ENCODE measurements at places on chromosomes 1 and 21.

GRCh38 chr1:117161887-117162286 lies 40.3 kb upstream of the TRIM45 start:
- DNase-seq = no peak

DNA sequence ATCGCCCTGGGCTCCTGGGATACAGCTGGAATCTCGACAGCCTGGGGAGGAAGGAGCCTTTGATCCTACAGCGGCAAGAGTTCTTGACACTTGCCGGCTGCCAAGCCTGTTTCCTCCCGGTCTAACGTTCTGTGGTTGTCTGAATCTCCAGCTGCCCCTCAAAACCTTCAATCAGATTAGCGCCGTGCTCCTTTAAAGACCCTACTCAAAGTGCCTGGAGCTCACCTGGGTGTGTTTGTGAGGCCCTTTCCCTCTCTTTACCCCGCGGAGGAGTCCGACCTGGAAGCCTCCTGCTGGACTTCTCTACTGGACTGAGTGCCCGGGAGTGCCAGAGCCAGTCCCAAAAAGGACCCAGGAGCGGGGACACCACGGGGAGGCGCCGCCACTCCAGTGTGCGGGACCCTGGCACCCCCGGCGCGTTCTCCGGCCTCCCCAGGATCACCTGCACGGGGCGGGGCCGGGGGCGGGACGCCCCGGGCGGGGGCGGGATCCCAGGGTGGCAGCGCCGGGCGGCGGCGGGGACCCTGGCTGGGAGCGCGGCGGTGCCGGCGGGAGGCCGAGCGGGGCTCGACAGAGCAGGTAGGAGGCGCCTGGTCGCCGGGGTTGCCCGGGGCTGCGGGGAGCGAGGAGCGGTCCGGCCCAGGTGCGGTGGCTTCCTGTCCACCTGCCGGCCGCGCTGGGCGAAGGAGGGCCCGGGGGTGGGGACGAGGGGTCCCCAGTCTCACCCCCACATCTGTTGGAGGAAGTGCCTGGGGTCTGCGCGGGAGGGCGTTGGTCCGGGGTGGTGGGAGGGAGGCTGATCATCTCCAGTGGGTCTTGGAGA lies at the start of gene NCMAP:
NCMAP (plus strand) TSS at position 497 of the 823 bp plus-strand sequence. CDS start 39,344 bp downstream, outside the sequence.
- DNase-seq = no peak

- DNase-seq = no peak
Observed at GRCh38 chr1:43973981-43974442, 748 bp upstream of the ATP6V0B start.

DNA sequence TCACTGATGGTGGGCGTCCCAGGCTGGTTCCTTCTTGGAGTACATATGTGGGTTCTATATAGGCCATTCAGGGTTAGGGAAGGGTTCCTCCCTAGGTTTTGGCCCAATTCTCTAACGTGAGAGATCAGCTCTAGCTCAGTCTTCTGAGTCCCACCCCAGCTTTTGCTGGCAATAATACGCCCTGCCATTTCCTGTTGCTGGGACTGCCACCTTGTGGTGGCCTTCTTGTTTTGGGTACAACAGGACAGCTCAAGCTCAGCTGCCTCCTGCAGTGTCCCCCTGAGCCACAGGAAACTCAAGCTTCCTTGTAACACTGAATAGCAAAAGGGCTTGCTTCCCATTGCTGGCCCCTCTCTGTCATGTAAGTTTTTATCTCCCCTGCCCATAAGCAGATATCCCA lies 77.8 kb downstream of the BACH1 start:
- no peak for DNase-seq

GRCh38 chr1:169109561-169110134 lies 3.2 kb downstream of the ATP1B1 start:
- no peak for DNase-seq

GRCh38 chr21:15831497-15831896 lies 101.7 kb downstream of the USP25 start:
- DNase-seq = no peak

DNA sequence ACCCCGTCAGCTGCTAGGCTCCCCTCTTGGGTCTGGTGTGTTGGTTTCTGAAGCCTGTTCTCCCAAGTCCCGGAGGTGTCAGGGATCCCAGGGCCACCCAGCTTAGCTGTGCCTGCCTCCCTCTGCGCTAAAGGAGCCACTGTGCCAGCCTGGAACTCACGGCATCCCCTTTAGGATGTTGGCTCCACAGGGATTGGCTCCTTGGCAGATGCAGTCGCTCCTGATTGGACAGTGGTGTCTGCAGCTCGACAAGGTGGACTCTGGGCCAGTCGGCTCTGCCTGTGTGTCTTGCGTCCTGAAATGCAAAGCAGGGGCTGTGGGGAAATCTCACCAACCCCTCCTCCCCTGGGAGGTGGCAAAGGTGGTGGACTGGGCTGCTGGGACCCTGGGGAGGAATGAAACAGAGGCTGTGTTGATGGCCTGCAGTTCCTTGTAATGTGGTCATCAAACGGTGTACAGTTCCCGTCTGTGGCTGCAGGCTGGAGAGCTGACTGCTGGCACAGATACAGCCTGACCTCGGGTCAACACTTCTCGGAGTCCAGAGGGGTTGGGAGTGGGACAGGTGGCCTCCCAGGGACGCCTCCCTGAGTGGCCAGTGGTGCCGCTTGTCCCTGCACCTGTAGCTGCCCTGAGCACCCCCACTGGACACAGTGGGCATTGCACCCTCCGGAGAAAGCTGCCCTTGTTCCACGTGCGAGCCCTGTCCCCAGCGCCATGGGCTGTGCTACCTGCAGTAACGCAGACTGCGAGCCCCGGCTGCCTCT lies 11.5 kb upstream of the KCNAB2 start:
- no peak for DNase-seq

- DNase-seq = no peak
Observed at GRCh38 chr1:203225071-203225470, 4.4 kb downstream of the CHIT1 start.

DNA sequence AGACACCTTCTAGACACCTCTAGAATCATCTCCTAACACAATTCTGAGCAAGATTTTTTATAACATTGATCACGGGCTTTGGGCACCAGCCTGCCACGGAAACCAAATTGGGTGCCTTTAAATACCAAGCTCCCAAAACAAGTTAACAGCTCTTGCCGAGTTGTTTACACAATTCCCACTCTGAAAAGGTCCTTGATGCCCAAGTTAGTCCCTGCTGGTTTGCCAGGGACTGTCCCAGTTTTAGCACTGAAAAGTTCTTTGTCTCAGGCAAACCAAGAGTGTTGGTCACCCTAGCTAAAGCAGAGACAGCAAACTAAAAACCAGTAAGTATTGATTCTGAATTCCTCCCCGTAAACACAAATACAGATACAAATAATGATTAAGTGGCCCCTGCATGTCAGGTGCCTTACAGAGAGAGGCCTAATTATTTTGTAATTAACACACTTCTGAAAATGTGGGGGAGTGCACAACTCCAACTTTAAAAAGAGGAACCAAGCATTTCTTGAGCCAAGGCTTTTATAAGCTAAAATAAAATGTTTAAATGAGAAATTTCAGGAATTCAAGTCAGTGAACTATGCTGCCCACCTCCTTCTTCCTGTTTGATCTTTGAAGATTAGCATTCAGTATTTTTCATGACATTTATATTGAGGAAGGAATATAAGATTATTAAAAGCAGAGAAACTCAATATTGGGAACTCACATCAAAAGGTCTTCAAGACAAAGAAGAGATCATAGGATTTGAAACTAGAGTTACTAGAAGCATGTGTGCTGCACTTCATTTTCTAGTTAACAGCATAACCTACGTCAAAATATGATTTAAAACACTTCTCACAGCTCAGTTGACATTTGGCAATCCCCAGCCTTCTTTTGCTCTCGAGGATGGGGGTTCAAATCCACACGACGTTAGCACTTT lies 9.0 kb upstream of the UBE2U start:
- no peak for DNase-seq

DNA sequence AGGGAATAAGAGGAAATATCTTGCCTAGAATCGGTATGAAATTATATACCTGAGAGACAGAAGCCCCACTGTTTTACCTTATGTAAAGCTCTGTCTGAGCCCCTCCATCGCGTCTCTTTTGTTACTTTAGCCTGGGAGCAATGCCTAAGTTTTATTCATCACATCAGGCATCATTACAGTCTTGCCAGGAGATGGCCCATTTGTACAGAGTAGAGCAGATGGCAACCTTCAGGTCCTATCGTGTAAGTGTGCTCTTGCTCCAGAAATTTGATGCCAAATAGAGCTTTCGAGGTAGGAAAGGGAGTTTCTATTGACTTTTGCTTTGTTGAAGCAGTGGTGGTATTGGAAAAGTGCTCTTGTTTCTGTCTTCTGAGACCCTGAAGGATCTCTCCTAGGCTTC lies 24.9 kb downstream of the CFAP126 start:
- DNase-seq = no peak

DNA sequence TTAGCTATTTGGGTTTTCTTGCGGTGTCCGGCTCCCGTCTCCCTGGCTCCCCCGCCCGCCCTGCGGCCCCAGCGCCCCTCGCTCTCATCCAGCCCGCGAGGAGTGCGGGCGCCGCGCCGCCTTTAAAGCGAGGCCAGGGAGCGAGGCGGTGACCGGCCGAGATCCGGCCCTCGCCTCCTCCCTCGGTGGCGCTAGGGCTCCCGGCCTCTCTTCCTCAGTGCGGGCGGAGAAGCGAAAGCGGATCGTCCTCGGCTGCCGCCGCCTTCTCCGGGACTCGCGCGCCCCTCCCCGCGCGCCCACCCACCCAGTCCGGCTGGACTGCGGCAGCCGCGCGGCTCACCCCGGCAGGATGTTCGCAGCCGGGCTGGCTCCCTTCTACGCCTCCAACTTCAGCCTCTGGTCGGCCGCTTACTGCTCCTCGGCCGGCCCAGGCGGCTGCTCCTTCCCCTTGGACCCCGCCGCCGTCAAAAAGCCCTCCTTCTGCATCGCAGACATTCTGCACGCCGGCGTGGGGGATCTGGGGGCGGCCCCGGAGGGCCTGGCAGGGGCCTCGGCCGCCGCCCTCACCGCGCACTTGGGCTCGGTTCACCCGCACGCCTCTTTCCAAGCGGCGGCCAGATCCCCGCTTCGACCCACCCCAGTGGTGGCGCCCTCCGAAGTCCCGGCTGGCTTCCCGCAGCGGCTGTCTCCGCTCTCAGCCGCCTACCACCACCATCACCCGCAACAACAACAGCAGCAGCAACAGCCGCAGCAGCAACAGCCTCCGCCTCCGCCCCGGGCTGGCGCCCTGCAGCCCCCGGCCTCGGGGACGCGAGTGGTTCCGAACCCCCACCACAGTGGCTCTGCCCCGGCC lies 492 bp downstream of the HLX start:
- DNase-seq = no peak

GRCh38 chr1:66981679-66982078 lies 56.9 kb downstream of the MIER1 start:
- no peak for DNase-seq

DNA sequence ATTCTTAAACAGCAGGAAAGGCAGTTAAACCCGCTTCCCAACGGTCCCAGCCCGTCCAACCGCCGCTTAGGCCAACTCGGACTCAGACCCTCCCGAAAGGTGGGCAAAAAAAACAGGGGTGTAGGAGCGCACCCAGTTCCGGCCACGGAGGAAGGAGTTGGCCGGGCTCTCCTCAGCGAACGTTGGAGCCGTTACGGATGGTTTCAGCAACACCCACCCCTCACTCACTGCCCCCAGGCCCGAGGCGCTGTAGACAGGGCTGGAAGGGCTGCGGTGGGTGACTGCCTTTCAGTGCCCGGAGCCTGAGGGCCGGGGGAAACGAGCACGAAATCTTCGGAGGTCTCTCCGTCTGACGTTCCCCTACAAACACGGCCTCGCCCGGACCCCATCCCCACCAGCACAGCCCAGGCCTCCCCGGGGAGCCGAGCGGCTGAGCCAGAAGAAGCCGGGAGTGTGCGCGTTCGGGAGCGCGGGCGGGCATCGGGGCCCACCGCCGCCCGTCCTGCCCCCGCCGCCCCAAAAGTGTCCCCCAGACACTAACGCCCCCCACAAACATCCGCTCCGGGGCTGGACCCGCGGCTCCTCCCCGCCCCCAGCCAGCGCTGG lies 1.3 kb downstream of the KDM5B start:
- DNase-seq = no peak

GRCh38 chr1:62271948-62272728 lies 47.1 kb downstream of the KANK4 start:
- DNase-seq = no peak

DNA sequence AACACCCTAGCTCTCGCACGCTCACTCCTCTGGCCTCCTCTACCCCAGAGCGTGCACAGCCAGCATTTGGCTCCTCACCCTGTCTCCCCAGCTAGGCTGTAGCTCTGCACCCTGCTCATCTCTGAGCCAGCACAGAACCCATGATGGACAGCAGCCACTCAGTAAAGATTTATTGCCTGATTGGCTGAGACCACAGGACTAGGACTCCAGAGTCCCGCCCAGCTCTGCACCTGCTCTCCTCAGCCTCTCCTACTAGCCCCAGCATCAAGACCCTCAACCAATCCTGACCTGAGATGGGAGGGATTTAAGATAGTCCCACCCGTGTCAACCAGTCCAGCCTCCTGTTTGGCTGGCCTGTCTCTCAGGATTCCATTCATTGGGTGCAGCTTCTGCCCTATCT lies 9.3 kb downstream of the C1QB start:
- no peak for DNase-seq

DNA sequence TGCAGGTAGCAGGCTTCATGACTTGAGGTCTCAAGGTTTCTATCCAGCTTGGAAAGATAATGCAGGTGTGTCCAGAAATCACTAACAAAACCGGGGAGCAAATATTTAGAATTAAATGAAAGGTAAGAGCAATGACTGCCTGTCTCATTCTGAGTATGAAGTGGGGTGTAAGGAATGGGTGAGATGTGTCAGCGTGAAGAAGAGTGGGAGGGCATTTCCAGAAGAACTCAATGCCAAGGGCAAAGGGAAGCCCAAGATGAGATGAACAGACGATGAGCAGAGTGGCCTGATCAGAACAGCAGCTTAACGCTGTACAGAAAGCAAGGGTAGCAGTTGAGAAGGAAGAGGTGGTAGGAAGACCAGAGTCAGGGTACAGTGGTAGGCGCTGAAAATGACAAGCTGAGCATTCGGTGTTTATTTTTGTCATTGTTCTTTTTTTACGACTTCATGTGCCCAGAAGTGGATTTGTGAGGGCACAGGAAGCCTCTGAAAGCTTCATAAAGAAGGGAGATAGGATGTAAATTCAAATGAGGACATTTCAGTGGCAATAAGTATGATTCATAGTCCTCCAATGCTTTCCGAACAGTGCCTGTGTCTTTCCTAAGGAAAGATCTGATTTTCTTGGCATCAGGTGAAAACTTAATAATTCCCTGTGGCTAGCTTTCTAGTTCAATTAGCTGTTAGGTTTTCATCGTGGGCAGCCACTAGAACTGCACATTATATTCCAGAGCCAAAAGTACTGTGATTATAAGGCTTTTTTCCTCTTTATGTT lies 190.5 kb downstream of the APP start:
- DNase-seq = no peak

- no peak for DNase-seq
Observed at GRCh38 chr1:101435831-101436511, 199.2 kb downstream of the S1PR1 start.

GRCh38 chr1:247145279-247145678 lies 26.5 kb downstream of the ZNF124 start:
- no peak for DNase-seq

- no peak for DNase-seq
Observed at GRCh38 chr1:159168043-159168442, 3.4 kb upstream of the CADM3 start.

- DNase-seq = no peak
Observed at GRCh38 chr1:215807218-215807617, 240.1 kb downstream of the KCTD3 start.

GRCh38 chr1:164604541-164604940 lies 45.6 kb downstream of the PBX1 start:
- peak; percentile 47 for DNase-seq
